ENCODE measurements at places on chromosomes 3 and 15.

GRCh38 chr15:29616512-29616911 is 205.8 kb downstream of the TJP1 start:
- no peak for DNase-seq

DNA sequence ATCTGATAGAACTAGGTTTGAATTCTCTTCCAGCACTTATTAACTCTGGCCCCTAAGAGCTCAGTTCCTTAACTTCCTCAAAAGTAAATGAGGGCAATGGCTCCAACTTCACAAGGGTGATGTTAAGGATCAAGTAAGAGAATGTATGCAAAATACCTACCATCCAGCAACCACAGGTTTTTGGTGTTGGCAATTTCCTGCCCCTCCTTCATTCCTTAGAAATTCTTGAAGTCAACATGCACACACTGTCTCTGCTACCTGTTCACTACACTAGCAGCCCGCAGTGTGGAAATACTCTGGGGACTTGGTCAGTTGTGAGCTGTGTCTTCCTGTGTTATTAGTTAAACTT is 5.0 kb downstream of the ZBED2 start:
- DNase-seq = no peak

GRCh38 chr3:122403489-122403888 is 12.4 kb downstream of the WDR5B start:
- DNase-seq = no peak

GRCh38 chr3:183401678-183402077 is 26.7 kb downstream of the MCF2L2 start:
- no peak for DNase-seq

DNA sequence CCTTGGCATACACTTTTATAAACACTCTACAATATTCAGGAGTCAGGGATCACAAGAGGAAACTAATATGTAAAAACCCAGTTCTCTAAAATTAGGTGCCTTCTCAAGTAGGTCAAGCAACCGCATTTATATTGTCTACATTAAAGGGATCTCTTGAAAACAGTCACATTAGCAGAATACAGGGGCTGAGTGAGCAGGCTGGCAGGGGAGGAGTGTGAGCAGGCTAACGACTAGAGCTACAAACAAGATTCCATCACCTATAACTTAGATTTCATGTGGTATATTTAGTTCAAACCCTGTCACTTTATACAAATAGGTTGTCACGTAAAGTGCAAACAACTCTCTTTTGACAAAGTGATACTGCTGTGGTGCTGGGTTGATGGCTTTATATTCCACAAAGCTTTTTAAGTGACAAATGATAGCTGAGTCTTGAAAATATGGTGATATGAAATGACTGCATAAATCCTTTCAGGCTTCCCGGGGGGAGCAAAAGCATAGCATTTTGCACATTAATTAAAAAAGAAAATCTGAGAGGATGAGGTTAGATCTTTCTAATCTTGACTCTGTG is 937.9 kb downstream of the FHIT start:
- DNase-seq = no peak

- no peak for DNase-seq
Observed at GRCh38 chr3:77001062-77001701, 38.7 kb upstream of the ROBO2 start.
